Cortex of kidney (tissue), 1 donor: ENCODE measurements at places on chromosomes 4 and X.

- DNase-seq = no peak
Measured at GRCh38 chrX:110381216-110381615, 22.6 kb downstream of the RTL9 start.

- no peak for DNase-seq
Measured at GRCh38 chrX:107123750-107124149, 5.1 kb upstream of the RBM41 start.

DNA sequence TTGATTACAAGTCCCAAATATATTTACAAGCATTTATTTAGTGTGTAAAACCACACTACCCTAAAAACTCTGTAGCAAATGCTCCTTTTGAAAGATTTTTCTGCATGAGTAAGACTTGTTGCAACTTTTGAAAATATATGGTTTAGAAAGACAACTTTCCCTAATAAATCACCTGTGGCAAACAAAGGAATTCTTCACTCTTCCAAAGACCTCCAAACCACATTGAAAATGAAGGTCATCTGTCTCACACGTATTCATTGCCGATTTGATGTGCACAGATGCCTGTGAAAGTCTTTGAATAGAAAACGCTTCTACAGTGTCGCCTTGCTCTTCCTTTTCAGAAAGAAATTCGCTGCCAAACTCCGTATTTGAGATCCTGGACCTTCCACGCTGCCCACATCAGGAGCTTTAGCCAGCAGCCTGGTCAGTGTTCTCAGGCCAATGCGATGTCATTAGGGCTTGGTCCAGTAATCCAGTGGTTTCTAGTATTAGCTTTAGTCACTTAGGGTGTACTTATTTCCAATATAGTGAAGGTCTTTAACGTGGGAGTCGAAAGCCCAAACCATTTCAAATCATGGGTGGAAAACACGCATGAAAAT, 22.2 kb downstream of the SPINK2 start:
- no peak for DNase-seq

- DNase-seq = no peak
Measured at GRCh38 chr4:38723726-38724474, 58.9 kb downstream of the TLR10 start.

DNA sequence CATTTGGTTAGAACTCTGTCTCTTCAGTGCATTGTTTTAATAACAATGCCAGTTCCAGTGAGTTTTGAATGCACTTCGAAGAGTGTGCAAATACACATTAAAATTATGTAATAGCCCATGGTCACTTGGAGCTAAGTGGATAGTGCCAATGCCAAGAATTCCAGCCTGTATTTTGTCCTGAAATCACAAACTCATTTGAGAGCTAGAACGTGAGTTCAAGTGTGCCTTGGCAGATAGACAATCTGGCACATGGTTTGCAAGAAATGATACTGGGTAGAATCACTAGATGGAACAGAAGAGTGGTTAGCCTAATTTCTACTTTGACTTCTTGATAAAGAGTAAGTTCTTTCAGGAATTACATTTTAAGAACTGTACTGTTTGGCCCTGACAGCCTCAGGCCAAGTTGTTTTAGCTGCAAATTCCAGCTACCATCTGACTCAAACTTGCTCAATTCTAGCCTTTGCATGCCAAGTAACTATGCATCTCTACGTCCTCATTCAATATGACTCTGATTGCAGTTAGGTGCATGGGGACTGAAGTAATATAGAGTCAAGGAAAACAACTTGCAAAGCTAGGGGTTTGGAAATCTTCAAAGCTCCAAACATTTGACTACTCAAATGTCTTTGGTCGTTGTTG, 131.9 kb upstream of the SMIM31 start:
- DNase-seq = no peak

- DNase-seq = no peak
Measured at GRCh38 chrX:19544693-19545305, 29.5 kb upstream of the MAP3K15 start.

DNA sequence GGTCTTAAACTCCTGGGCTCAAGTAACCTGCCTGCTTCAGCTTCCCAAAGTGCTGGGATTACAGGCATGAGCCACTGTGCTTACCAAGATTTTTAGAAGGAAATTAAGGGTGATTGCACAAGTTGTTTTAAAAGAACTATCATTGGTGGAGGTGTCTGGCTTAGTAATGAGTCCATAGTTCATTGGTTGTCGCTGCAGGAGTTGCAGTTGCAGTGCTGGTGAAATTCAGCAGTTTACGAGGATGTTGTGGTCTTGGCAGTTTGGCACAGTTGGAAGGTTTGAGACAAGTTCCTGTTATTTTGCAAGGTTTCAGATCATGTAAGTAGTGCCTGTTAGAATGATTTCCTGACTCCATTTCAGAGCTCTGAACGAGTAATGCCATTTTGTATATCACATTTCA, 48.1 kb downstream of the RAB40AL start:
- DNase-seq = no peak

- DNase-seq = no peak
Measured at GRCh38 chrX:132622130-132622529, 133.3 kb upstream of the MBNL3 start.

DNA sequence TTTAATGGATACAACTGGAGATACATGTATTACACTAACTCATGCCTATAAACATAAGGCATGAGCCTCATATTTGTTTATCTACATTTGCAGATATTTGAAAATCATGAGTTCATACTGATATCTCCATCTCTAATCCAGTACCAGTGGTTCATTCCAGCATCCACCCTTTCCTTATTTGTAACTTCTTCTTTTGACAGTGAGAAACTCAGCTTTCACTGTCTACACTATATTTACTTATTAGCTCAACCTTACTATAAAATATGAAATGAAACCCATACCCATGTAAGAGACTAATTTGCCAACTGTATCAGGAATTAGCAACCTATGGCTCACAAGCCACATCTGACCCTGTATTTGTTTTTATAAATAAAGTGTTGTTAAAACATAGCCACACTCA, 161.9 kb upstream of the GPRIN3 start:
- no peak for DNase-seq

DNA sequence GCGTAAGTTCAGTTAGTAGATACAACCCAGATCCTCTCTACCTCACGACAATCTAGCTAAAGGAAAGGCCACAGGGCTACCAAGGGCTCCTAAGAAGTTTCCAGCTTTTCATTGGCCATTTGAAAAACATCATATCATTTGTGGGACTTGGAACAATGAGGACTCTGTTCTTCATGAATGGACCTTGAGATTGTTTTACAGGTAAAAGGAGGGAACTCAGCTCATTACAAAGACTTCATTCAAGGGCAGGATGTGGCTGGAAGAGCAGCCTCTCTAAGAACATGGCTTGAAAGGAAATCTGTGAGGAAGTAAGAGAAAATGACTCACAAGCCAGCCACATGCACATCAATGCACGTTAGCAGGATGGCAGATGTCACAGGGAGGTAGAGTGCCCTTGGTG, 105.9 kb upstream of the SLC7A11 start:
- DNase-seq = no peak

GRCh38 chr4:57363346-57363745, 253.2 kb upstream of the IGFBP7 start:
- no peak for DNase-seq

GRCh38 chrX:97268182-97268680, 384.5 kb downstream of the RPA4 start:
- DNase-seq = no peak

DNA sequence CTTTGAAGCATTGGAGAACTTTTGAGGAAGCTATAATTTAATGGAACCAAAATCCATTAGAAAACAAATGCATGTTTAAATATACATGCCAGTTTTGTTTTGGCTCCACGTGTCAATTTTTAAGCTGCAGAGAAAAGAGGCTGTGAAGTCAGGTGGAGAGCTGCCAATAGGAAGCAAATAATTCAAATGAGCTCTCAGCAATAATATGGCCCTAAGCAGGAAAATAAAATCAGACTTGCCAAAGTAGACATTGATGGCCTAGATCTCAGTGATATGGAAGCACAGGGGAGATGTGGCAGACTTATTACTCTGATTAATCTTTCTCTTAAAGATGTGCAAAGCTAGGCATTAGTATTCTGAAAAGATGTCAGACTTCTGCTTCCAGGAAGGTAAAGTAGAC, 769.8 kb upstream of the NDST4 start:
- no peak for DNase-seq

- no peak for DNase-seq
Measured at GRCh38 chr4:105709081-105709450, 482 bp downstream of the GSTCD start.
